ENCODE measurements at places on chromosomes 3 and 15.

GRCh38 chr15:66899555-66900350 is 165.6 kb upstream of the SMAD3 start:
- DNase-seq: no peak

- no peak for DNase-seq
Observed at GRCh38 chr15:52414936-52415335, 113.7 kb downstream of the MYO5A start.

DNA sequence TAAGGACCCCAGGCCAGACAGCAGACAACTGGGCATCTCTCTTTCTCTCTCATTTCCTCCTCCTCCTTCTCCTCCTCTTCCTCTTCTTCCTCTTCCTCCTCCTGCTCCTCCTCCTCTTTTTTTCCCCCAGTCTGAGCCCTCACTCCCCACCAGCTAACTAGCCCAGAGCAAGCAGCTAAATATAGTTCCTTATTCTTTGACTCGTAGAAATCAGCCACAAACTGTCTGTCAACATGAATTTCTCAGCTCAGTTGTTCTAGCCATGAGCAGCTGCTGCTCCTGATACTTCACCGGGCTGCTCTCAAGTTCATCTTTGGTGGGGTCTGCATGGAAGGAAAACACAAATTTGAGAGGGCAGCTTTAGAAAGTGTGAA is 19.2 kb upstream of the LOXL1 start:
- DNase-seq: no peak

- no peak for DNase-seq
Observed at GRCh38 chr15:63456258-63456657, 48.1 kb upstream of the USP3 start.

GRCh38 chr3:87856126-87856525 is 202.7 kb downstream of the CGGBP1 start:
- DNase-seq: no peak

DNA sequence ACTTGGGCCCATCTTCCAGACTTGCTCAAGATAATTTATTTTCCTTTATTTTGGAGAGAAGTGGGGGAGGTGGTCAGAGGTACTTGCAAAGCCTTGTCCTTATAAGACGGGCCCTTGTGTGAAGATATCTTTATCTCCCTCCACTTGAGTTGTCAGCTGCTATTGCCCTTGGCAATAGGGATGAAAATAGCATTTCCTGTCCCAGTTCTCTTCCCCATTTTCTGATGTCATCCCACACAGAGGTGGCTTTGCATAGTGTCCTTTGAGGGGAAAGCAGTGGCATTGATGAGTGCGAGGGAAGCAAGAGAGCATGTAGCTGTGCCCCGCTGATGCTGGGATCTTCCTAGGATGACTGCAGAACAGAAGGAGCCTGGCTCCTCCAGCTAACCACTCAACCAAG is 41.9 kb upstream of the TUBGCP5 start:
- no peak for DNase-seq

DNA sequence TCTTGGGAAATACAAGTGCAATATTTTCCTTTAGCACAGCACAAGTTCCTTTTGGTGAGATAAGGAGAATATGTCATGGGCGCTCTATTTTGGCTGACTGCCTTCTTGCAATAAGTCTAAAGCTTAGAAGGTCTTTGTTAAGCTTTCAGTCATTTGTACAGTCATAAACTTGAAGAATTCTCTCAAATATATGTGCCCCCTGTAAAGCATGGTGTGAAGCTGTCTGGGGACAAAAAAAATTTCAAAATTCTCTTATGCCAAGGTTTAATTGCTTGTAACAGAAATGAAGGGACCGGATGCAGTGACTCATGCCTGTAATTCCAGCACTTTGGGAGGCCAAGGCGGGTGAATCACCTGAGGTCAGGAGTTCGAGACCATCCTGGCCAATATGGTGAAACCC is 21.7 kb upstream of the ARID3B start:
- DNase-seq: peak; percentile 46

DNA sequence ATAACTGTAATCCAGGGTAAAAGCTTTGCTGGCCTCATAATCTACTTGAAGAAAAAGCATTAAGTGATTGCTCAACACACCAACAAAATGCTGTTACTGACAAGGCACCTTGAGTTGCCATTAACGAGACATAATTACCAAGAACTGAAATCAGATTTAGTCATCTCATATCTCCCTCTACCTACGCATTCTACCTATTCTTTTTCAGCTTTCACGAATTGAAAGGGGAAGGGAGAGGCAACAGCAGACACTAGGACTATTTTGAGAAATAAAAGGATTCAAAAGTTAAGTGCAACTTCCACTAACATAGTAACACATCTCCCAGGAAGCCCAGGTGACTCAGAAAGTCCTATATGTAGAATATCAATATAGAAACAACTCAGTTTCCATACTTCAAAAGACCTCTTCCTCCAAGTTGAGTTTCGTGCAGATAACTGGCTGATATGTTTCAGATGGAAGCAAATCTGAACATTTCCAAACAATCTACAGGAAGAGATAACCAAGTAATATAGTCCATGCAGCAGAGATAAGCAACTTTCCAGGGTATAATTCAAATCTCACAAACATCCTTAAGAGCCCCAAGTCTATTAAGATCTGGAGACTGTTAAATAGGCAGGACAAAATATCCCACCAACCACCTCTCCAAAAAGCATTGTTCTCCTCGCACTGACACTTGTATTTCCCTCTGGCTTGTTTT is 1.9 kb downstream of the OSBPL10 start:
- no peak for DNase-seq

GRCh38 chr15:60551147-60551780 is 72.3 kb upstream of the ICE2 start:
- DNase-seq: no peak

- no peak for DNase-seq
Observed at GRCh38 chr15:88590759-88591158, 30.4 kb upstream of the AEN start.

DNA sequence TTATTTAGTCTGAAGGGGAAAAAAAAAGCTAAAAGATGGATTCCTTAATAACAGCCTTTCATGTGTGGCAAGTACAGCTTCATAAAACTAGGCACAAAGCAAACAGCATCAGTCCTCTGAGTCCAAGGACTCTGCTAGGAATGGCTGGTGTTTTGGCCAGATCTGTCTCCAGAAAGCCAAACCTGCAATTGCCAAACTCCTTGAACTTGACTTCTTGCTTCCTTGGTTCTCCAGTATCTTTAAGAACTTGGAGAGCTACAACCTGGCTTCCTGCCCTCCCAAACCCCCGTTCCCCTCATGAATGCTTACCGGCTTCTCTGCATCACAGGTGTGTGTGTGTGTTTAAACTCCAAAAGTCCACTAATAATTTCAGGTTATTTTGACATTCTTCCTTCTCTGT is 1.6 kb upstream of the PLOD2 start:
- DNase-seq: no peak
